AG04449 (cell line): ENCODE measurements at places on chromosomes 13 and 19.

GRCh38 chr13:23620613-23621315 lies 50.6 kb downstream of the TNFRSF19 start:
- DNase-seq: no peak

DNA sequence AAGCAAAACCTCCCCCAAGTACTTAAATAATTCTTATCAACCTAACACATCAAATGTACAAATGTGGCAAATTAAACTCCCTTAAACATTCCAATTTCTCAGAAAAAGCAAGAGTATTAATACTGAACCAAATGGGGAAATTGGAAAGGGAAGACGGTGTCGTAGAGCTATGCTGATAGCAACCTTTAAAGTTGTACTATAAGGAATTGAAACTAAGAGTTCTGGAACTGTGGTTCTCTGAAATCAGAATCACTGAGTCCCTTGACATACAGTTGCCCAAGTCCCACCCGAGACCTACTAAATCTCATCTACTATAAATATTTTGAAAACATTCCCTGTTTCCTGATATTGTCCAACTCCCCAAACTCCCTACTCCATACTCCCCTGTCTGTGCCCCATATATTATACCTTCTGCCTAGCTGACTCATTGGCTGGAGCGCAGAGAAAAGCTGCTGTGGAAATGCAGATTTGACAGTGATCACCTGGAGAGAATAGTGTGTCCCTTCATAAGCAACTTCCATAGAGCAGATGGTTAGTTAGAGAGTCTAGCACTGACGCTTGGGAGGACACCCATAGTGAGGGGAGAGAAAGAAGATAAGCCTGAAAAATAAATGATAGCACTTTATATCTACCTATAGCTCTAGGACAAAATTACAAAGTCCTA lies 51.4 kb upstream of the ITM2B start:
- DNase-seq: no peak

- DNase-seq: no peak
Measured at GRCh38 chr19:34181111-34181864, 9.0 kb downstream of the LSM14A start.

- no peak for DNase-seq
Measured at GRCh38 chr13:41049480-41050440, 11.5 kb upstream of the WBP4 start.

GRCh38 chr13:114130837-114131582 lies 1.4 kb downstream of the RASA3 start:
- DNase-seq: no peak

- DNase-seq: no peak
Measured at GRCh38 chr13:46565808-46566750, 13.1 kb downstream of the LRCH1 start.

- no peak for DNase-seq
Measured at GRCh38 chr19:19956434-19957075, 55.8 kb downstream of the ZNF93 start.
